NCI-H226 (cell line): ENCODE measurements at places on chromosomes 16 and 17.

- DNase-seq: no peak
Measured at GRCh38 chr16:10228779-10229178, 46.6 kb upstream of the GRIN2A start.

- peak; percentile 99 for DNase-seq
Measured at GRCh38 chr17:38900978-38901656, 24.3 kb upstream of the LASP1NB start.

- DNase-seq: peak; percentile 22
Measured at GRCh38 chr17:16988749-16989229, 16.9 kb upstream of the TNFRSF13B start.

GRCh38 chr16:23506606-23506994 lies 3.7 kb downstream of the GGA2 start:
- DNase-seq: no peak

GRCh38 chr17:61411261-61412142 lies 11.9 kb downstream of the TBX2 start:
- DNase-seq: no peak

DNA sequence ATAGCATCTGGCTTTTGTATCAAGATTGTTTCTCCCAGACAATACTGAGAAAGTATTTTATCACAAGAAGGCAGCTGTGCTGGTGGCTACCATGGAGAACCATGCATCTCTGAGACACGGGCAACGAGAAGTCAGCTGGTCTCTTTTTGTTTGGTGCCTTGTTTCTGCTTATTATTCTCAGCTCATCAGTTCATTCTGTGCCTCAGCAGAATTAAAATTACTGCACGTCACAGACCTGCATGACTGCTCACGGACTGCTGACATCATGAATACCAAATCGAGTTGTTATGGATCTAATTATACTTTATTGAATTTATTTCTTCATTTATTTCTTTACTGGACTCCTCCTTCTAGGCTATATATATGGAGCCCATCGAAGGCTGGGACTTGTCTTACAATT lies 19.0 kb upstream of the PMP22 start:
- no peak for DNase-seq

DNA sequence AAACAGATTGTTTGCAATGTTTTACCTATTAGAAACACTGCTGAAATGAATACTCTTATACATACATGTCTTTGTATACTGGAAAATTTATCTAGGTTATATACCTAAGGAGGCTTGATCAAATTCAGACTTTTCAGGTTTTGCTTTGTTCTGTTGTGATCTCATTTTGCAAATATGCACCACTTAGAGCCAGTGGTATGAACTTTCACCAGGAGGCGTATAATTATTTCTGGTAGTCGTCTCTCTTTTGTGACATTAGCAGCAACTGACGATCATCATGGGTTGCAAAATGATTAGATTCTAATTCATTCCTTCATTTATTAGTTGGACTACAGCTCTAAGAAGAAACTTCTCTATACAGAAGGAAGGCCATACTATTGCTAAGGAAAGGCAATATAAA lies 26.9 kb downstream of the AP1G1 start:
- DNase-seq: peak; percentile 8

DNA sequence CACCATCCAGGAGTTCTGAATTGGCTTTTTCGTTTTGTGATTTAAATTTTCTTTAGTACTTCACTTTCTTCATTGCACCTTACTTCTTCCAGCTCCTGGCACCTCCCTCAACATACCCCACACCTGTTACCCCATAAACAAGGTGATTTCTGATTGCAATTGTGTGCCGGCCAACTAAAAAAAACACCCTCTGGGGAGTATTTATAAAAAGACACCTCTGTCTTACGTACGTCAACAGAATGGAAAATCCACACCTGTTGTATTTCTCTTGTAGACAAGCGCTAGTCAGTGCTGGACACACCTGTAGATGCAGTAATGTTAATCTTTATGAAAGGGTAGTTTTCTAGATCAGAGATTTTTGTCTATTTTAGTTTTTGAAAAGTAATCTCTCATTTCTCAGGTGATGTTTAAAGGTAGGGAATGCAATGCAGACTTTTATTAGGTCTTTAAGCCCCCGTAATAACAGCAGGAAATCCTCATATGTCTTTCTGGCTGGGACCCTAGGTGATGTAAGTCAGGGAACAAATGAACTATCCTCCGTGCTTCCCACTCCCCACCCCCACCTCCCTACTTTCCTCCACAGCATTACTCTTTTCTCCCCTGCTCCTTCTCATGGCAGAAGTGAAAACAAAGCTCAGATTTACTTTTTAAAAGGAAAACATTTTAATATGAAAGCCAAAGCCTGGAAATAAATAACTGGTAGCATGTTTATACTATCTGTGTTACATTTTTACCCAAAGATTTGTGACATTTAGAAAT lies 4.2 kb downstream of the MSI2 start:
- DNase-seq: no peak

DNA sequence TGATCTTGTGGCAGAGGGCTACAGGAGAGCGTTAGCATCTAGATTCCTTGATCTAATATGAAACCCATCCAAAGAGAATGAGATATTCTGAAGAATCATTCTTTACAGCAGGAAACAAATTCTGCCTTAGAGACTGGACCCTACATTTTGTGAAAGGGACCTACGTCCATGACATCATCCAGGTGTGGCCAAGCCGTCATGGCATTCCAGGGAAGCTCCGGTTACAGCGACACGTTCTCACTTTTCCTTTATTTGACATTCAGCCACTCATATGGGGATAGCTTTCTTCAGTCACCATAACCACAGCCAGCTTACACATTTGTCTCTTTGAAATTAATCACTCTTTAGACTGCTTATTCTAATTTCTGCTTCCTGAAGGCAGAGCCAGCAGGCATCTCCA lies 408.1 kb downstream of the XYLT1 start:
- DNase-seq: no peak

- DNase-seq: peak; percentile 61
Measured at GRCh38 chr16:85615852-85616606, 2.9 kb downstream of the GSE1 start.

GRCh38 chr16:49745311-49745747 lies 110.6 kb downstream of the ZNF423 start:
- no peak for DNase-seq

GRCh38 chr16:69483611-69484010 lies 59.2 kb downstream of the CYB5B start:
- DNase-seq: no peak

DNA sequence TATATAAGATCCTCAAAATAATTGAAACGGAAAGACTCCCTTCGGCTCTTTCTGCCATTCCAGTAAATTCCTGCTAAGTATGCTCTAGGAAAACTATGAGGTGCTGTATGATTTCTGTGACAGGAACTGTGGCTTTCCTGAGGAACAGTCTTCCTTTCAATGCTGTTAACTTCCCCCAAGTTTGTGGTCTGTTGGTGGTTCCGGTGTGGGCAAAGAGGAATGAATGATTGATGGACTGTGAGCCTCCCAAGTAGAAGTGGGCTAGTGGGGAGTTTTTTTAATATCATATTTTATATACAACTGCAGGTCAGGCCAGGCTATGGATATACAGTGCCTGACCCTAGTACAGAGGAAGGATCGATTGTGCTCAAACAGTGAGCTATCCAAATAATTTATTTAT lies 560.7 kb upstream of the RBFOX1 start:
- DNase-seq: no peak

- peak; percentile 58 for DNase-seq
Measured at GRCh38 chr17:19744922-19745757, 3.0 kb downstream of the ALDH3A1 start.

DNA sequence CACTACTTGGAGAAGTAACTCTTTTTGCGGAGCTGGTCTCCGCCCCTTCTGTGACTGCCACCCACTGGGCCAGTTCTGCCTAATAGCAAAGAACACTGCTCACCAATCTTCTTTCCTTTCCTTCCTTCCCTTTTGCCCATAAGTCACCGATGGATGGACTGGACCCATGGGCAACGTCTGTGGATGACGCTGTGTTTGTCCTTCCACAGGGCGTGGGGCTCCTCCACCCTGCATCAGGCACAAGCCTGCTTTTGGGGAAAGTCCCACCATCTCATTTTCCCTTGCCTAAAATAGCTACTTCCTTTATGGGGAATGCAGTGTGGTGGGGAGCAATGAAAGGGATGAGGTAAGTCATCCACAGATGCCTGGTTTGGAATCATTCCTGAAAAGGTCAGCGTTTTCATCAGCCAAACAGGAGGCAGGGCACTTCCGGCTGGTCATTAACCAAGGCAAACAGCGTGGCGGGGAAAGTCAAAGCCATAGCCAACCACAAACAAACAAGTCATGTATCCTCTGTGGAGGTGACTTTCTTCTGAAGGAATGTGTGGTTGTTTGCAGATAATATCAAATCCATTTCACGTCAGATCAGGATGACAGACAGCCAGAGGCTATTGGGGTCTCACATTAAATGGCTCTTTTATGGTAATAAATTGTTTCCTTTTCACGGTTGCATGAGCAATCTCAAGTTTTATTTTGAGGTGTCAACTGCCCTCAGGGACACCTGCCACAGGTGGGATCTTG lies 30.7 kb upstream of the MED9 start:
- peak; percentile 83 for DNase-seq

DNA sequence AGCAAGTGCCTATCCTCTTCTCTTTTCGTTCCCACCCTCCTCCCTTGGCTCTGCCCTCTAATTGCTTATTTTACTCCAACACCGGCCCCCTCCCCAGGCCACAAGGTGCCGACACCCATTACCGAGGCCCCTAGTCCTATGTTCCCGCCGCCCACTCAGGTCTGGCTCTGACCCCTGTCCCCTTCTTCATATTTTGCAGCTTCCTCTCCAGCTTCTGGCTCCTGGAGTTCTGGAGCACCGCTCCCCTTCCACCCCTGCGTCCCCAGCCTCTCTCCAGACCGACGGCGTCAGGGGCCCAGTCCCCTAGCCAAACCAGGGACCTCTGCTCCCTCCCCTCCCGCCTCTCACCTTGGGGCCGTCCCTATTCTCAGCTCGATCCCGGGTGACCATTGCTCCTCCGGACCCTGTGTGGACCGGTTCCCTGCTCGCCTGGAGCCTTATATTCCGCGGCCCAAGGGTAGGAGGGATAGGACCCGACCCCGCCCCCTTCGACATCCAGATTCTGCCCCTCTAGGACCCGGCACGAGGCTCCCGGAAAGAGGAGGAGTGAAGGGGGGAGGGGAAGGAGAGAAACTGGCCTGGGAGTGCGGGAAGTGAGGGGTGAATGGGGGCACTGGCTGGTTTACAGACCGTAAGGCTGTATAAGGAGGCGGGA lies at the start of gene HES7:
HES7 (minus strand) TSS at position 412 of the 655 bp plus-strand sequence; CDS start at position 390, 22 bp downstream.
- no peak for DNase-seq

DNA sequence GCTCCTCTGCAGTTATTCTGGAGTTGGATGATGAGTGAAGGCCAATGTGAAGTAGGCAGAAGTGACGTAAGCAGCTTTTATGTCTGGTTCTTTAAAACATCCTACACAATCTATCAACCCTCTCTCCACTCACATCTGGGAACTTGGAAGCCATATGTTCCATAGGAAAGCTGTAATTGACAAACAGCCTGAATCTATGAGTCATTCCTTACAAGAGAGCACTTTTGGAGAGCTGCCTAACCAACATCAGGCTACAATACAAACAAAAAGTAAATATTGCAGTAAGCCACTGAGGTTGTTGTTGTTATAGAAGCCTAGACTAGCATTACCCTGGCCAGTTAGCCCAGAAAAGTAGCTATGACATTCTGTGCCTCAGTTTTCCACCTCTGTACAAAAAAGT lies 5.9 kb downstream of the CCL7 start:
- peak; percentile 61 for DNase-seq

- no peak for DNase-seq
Measured at GRCh38 chr16:83400234-83400633, 407.5 kb upstream of the HSBP1 start.

GRCh38 chr16:23594186-23594585 lies 1.9 kb downstream of the NDUFAB1 start:
- DNase-seq: no peak

- no peak for DNase-seq
Measured at GRCh38 chr16:61726125-61726524, 310.1 kb downstream of the CDH8 start.

DNA sequence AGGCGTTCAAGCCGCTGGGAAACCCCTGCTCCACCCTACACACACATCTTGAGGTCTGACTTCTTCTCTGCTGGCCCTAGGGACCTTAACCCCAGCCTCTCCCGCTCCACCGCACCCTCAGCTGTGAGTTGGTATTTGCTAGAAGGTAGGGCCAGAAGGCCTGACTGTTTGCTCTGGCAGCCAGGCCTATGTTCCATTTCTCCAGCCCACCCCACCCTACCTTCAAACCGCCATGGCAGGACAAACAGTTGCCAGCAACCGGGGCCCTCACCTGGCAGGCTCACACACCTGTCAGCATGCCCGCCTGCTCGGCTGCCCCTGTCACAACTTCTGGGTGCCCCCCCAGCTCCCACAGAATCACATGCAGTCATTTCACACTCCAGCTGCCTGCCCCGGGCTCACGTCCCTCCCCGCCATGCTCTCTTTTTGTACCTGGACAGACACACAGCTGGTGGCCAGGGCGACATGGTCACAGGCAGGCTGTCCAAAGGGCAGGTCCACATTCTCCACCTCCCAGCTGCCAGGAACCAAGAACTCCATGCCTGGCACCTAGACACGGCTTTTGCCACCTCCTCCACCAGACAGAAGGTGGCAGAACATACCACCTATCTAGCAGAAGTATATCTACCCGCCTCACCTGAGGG lies 2.6 kb upstream of the ATP2A3 start:
- DNase-seq: no peak

GRCh38 chr16:66510711-66511601 lies 39.0 kb downstream of the TK2 start:
- no peak for DNase-seq

GRCh38 chr16:87575027-87575804 lies 27.1 kb upstream of the JPH3 start:
- DNase-seq: no peak

- no peak for DNase-seq
Measured at GRCh38 chr16:50282010-50282538, 15.7 kb downstream of the ADCY7 start.

GRCh38 chr17:77083531-77083930 lies 57.2 kb upstream of the SEC14L1 start:
- no peak for DNase-seq

DNA sequence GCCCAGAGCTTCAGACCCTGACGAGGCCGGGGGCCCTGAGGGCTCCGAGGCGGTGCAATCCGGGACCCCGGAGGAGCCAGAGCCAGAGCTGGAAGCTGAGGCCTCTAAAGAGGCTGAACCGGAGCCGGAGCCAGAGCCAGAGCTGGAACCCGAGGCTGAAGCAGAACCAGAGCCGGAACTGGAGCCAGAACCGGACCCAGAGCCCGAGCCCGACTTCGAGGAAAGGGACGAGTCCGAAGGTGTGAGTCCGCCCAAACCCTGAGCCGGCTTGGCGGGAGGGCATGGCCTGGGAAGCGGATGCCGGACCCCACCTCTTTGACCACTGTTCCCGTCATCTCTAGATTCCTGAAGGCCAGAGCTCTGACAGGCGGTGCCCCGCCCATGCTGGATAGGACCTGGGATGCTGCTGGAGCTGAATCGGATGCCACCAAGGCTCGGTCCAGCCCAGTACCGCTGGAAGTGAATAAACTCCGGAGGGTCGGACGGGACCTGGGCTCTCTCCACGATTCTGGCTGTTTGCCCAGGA lies 4.4 kb downstream of the NOL3 start:
- DNase-seq: no peak
